SIG-M5 (cell line): ENCODE measurements at places on chromosomes 7 and 10.

GRCh38 chr7:149827089-149827981 is 10.8 kb upstream of the ZNF862 start:
- DNase-seq: no peak

GRCh38 chr10:125812128-125812750 is 10.8 kb downstream of the UROS start:
- DNase-seq: no peak

DNA sequence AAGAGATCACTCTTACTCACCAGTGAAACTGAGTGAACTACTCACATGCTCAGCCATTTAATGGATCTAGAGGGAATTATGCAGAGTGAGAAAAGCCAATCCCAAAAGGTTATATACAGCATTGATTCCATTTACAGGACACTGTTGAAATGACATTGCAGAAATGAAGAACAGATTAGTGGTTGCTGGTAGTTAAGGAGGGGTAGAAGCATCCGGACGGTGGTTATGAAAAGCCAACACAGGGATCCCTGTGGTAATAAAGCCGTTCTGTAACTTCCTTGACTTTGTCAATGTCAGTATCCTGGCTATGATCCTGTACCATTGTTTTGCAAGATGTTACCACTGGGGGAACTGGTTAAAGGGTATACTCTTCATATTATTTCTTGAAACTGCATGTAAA is 253.4 kb downstream of the USP6NL start:
- no peak for DNase-seq

DNA sequence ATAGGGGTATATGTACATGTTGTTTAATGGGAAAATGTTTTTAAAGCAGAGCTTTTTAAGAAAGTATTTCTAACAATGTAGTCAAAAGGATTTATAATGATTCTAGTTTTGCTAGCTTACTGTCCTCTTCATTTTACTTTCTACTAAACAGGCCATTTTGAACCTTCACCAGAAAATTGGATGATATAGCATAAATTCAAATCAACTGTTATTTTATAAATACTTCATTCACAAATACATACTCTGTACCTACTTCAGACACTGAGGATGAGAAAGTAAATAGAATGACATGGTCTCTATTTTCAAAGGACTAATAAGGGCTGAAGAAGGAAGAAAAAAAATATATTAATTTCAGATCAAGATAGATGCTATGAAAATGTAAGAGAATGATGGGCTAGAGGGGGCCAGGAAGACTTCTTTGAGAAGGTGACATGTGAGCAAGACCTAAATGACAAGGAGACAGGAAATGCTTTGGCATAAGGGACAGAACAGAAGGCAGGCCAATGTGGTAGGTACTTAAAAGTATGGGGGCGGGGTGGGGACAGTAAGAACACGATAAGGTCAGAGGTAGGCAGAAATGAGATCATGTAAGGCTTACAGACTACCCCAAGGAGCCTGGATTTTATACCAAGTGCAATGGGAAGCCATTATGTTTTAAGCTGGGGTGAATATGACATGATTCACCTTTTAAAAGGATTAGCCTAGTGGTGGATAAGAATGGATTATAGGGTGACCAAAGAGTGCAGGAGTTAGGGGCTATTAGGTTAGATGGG is 5.2 kb downstream of the NAMPT start:
- DNase-seq: no peak

- DNase-seq: no peak
These were observed 7.8 kb downstream of the DNAJC2 start for GRCh38 chr7:103336761-103337160.

GRCh38 chr7:139044813-139045794 is 9.3 kb upstream of the ZC3HAV1L start:
- no peak for DNase-seq

DNA sequence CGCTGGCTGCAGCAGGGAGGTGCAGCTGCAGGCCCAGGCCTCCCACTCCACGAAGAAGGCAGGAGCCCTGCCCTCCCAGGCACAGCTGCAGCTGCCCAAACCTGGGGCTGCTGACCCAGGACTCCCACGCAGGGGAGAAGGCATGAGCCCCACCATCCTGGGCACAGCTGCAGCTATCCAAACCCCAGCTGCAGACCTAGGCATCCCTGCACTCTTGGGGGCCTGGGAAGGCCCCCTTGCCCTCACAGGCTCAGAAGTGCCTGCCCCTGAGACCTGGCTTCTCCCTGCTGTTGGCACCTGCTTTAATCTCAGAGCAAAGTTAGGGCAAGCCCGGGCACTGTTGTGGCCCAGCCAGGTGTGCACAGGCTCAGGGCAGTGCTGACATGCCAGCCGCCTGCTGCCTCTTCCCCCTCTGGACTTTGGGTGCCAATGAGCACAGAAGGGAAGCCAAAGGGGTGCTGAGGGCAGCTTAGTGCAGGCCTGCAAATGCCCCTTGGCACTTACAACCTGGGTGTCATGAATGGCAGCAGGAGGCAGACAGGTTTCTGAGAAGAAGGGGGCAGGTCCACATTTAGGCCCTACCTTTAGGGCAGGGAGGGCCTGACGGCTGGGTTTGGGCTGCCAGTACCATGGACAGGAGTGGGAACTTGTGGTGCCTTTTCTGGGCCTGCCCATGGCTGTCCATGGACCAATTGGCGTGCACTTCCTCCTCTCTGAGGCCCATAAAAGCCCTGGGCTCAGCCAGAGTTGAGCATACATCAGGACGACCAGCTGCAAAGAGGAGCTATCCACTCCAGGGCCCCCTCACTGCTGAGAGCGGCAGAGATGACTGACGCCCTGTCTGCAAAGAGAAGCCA is 31.1 kb downstream of the CRTAC1 start:
- no peak for DNase-seq

DNA sequence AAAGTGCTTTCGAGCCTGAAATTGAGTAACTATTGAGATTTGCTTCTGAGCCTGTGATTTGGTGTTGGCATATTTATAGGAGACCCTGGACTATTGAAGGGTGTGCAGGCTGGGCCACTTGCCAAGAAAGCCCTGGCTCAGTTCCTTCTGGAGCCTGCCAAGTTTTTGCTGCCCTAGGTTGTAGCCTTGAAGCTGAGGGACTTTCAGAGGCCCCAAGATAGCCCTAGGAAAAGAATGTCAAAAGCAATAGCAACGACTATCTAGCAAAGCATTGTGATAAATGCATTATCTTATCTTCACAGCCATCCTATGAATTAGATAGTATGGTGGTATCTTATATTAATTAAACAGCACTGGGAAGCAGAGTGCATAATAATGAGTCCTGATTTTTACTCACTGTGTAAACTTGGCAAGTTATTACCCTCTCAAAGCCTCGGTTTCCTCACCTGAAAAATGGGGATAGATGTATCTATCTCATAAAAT is 473.7 kb upstream of the PODXL start:
- no peak for DNase-seq

DNA sequence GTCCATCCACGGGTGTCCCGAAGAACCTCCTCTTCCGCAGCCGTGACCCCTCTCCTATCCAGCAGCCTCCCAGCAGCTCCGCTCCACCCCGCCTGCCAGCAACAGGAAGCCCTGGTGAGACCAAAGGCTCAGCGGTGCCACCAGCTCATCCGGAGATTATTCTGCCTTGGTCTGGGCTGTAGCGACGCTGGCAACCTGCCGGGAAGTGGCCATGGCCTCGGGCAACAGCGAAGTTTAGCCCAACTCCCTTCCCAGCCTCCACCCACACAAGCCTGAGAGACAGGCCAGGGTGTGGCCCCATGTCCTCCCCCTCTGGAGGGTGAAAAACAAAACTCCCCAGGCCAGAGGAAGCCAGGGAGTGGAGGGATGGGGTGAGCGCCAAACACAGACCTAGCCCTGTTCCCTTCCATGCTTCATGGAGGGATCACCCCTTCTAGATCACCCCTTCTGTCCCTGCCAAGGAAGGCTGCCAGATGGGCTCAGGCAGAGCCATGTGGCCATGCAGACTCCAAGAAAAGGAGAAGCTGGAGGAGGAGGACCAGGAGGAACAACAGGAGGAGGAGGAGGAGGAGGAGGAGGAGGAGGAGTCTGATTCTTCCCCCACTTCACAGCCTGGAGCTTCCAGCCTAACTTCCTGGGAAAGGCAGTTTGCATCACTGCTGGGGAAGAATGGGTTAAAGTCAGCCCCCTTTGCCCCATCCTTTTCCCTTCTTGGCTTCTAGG is 918 bp downstream of the CALHM2 start:
- DNase-seq: no peak

GRCh38 chr7:38222481-38223096 is 44.5 kb downstream of the STARD3NL start:
- no peak for DNase-seq

DNA sequence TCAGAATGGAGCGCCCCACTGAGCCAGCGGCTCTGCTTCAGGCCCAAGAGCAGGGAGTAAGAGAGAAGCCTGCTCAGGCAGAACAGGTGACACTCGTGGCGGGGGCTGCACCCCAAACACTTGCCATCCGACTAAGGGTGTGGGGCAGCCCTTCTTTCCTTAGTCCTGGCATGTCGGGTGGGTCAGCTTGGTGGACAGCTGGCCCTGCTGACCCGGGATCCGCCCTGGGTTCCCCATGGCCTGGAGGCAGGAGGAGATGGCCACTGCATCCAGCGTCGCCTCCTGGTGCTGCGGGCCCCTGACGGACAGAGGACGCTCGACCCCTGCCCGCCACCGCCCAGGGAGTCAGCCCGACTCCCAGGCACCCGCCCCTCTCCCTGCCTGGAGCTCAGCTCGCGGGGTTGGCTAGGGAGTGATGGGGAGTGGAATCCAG is 1.2 kb upstream of the PAOX start:
- DNase-seq: no peak

- DNase-seq: no peak
These were observed 339.2 kb upstream of the MEOX2 start for GRCh38 chr7:16025696-16026095.

DNA sequence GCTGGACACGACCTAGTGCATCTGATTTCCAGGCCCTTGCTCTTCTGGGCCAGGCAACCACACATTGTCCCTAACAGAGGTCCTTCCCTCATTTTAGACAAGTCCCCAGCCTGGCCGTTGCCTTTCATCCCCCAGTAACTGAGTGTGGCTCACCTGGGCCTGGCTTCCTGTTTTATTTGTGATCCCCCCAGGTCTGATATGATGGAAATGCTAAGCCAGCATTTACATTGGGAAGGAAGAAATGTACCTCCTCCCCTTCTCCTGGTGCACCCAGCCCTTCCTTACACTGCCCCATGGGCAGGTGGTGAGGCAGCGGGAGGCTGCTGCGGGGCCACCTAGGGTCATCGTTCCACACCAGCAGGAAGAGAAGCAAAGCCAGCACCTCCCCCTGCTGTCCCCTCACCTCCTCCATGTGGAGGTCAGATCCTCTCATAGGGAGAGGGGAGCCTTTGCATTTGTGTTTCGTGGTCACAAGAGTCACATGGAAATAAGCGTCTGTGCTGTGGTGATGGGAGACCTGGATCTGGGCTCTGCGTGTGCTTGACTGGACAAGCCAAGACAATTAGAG is 108.8 kb downstream of the GLRX3 start:
- DNase-seq: no peak

GRCh38 chr10:51663086-51663485 is 36.3 kb downstream of the CSTF2T start:
- DNase-seq: no peak

- no peak for DNase-seq
These were observed 10.7 kb upstream of the UCN3 start for GRCh38 chr10:5354068-5354467.

- no peak for DNase-seq
These were observed 13.9 kb downstream of the FKBP6 start for GRCh38 chr7:73341877-73342276.

DNA sequence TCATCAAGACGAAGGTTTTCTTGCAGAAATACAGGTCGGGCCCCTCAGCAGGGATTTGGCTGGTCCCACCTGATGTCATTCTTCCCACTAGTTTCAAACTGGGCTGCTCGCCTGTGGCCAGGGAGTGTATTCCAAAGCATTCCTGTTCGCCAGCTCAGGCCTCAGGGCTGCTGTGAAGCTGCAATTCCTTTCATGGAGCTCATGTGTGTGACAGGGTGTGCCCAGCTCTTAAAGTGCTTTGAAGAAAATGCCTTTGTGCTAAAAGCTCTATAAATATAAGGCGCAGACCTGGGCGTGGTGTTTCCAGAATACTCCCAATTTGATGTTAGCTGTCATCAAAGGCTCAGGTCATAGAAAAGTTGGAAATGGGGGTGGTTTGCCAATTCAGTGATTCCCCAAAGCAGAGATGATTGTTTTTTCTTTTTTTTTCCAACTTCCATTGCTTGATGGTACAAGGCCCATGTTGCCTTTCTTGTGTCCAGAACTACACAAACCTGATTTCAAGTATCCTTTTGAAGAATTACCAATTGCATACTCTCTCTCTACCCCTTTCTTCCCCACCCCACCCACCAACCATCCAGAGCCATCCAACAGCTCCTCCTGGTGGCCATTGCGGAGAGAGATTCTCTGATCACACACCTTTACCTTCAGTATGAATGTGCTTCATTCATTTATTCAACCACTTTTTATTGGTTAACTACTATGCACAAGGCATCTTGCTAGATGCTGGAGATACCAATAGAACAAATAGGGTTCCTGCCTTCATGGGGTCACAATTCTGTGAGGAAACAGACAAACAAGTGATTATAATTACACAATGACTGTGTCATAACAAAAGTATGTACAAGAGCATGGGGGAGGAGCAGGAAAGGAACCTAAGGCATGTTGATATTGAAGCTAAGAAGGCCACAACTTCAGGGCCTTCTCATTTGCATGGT is 297.3 kb upstream of the LYZL1 start:
- no peak for DNase-seq

DNA sequence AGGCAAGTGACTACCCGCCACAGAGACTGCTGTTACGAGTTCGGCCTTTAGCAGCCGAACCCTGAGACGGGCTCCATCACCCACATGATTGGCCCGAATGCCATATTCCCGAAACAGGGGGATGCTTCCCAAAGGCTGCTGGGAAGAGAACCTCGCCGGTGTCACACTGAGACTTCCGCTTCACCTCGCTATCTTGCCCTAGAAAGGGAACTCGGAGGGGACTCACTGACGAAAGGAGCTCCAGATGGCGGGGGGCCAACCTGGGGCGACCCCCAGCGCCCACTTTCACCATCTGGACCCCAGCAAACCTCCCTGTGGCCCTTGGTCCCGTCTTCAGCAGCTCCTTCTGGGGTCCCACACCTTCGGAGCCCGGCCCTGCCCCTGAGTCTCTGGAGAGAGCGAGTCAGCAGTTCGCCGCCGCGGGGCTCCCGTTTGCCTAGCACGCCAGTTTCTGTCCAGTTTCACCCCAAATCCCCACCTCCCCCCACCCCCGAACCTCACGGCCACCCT is 529 bp downstream of the HPS1 start:
- DNase-seq: no peak
